ENCODE measurements at places on chromosomes 7 and 10.

- no peak for DNase-seq
Measured at GRCh38 chr10:49008505-49009198, 69.0 kb upstream of the LRRC18 start.

DNA sequence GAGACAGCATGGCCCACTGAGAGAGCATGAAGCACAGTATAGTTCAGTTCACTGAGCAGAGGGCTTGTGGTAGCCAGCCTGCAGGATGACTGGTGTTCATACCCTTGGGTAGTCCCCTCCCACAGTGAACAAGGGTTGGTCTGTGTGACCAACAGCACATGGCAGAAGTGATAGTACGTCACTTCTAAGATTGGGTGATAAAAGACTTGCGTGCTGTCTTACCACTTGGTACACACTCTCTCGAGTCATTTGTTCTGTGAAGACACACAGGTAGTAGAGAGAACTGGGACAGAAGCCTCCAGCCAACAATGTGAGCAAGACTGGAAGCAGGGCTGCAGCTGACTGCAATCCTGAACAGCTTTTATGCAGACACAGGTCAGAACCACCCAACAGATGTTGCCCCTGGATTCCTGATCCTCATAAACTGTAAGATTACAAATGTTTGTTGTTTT, 14.6 kb downstream of the EPC1 start:
- peak; percentile 78 for DNase-seq

- DNase-seq = no peak
Measured at GRCh38 chr7:101096957-101097347, 11.7 kb downstream of the TRIM56 start.

- DNase-seq = no peak
Measured at GRCh38 chr7:40673285-40673684, 538.5 kb downstream of the SUGCT start.

DNA sequence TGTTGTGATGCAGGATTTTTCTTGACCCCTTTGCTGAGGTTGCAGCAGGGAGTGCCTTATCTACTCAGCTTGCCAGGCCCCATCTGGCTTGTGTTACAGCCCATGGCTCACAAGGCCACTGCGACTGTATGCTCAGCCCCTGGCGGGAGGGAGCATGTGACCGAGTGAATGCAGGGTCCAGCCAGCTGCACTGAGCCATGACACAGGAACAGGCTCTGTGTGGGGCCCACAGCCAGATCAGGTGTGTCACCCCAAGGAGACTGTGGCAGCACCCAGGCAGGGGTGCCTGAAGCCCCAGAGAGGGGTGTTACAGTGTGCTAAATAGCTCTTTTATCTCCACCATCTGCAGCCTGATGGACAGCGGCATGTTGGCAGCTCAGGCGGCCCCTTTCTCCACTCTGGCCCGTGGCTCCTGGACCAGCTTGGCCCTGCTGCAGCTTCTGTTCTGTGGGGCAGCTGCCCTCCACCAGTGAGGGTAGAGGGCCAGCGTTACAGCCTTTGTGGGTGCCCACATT, 2.6 kb upstream of the PCBD1 start:
- DNase-seq = no peak

DNA sequence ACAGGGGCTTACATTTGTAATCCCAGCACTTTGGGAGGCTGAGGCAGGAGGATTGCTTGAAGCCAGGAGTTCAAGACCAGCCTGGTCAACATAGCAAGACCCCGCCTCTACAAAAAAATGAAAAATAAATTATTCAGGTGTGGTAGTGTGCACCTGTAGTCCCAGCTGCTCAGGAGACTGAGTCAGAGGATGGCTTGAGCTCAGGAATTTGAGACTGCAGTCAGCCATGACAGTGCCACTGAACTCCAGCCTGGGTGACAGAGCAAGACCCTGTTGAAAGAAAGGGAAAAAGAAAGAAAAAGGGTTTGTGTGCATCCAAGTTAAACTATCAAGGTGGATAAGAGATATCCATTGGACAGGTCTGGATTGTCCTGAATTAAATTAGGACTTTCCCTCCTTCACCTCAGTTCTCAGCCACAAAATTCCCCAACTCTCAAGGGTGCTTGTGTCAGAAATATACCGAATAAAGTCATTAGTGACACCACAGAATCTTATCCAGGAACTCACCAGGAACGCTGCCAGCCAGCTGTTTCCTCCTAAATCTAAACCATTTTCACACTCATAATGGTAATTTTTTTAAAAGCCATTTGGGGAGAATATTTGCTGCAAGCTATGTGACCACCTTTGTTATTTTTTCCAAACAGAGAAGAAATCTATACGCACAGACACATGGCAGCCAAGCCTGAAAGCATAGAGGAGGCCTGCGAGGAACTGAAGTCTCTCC, 12.0 kb downstream of the AFAP1L2 start:
- no peak for DNase-seq

DNA sequence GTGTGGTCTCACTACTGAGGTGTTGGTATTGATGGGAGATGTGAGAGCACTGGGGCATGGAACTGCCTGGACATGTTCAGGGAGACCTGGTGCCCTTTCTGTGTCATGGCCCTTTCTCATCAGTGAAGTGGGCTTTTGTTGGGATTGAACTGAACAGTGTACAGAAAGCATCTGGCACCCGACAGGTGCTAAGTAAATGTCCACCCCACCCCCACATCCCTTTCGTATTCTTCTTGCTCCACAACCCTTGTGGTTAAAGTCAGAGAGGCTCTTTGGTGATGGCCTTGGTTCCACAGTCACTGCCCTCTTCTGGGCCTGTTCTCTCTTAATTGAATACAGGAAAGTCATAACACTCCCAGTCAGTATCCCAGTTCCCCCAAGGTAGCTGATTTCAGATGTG, 5.4 kb downstream of the NOM1 start:
- no peak for DNase-seq

- DNase-seq = no peak
Measured at GRCh38 chr7:44920119-44920518, 34.8 kb upstream of the PURB start.

DNA sequence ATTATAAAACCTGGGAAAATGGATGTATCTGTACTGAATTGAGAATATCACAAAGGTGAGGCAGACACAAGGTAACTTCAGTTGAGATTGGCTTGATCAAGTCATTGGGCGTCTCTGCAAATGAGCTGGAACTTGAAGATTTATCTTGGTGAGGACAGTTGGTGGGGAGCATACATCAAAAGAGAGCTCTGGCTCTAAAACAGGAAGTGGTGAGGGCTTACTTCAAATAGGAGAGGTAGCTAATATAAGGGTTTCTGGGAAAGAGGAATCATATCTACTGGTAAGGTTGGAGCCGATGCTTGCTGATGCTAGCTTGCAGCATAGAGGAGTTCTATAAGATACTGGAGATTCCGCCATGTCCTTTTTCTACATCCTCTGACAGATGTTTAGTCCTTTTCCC, 39.9 kb upstream of the FGL2 start:
- DNase-seq = no peak

- DNase-seq = no peak
Measured at GRCh38 chr10:78520737-78521430, 487.2 kb downstream of the RPS24 start.

DNA sequence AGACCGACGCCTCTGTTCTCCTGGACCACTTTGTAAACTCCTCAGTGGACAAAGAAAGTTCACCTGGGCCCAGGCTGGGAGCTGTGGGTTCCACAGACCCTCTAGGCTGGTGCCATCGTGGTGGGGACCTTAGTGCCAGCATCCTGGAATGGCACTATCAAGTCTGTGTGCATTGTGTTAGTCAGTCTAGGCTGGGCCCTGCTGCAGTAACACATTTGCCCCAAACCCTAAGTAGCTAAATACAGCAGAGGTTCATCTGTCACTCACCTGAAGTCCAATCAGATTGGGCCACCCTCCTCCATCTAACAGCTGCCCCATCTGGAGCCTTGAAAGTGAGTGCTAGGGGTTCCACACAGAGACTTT, 110.8 kb downstream of the RGS10 start:
- DNase-seq = no peak

- no peak for DNase-seq
Measured at GRCh38 chr7:35780070-35780469, 20.8 kb upstream of the SEPTIN7 start.

- DNase-seq = no peak
Measured at GRCh38 chr10:47101807-47102206, 190.6 kb downstream of the PTPN20 start.

- no peak for DNase-seq
Measured at GRCh38 chr7:5177060-5177459, 13.0 kb upstream of the WIPI2 start.

DNA sequence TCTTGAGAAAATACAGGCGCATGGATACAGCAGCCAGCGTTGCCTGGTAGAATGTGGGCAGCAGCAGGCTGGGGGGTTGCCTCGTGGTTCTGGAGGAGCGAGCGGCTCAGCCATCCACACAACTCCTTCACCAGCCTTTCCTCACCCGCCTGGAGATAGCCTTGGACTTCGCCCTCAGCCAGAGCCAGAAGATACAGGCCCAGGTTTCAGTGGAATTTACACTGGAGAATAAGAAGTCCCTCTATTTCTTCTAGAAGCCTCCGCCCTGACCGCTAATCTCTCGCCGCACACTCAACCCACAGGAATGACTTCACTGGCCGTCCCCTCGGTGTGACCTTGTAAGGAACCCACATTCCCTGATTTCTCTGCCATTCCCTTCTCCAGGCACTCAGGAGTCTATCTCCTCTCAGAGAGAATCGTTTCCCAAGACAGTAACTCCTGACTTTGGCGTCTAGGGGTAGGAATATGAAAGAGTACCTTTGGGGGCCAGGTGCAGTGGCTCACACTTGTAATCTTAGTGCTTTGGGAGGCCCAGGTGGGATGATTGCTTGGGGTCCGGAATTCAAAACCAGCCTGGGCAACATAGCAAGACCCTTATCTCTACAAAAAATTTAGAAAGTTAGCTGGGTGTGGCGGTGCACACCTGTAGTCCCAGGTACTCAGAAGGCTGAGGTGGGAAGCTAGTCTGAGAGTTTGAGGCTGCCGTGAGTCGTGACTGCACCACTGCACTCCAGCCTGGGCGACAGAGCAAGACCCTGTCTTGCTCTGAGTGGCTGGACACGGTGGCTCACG, 52.0 kb upstream of the ECHDC3 start:
- no peak for DNase-seq

- DNase-seq = no peak
Measured at GRCh38 chr7:89401690-89402089, 606.2 kb upstream of the TEX47 start.
